ENCODE measurements at places on chromosomes 7 and 10. TPM values are rescaled to one million over a fixed set of nuclear protein-coding genes. Genes with fewer than 3 reads are reported as not detected.

ACHE gene
- polyA plus RNA-seq, result 0.65 TPM

GPR85 gene
- polyA plus RNA-seq, result 1.7 TPM

CALCR gene
- polyA plus RNA-seq, result not detected

DNA sequence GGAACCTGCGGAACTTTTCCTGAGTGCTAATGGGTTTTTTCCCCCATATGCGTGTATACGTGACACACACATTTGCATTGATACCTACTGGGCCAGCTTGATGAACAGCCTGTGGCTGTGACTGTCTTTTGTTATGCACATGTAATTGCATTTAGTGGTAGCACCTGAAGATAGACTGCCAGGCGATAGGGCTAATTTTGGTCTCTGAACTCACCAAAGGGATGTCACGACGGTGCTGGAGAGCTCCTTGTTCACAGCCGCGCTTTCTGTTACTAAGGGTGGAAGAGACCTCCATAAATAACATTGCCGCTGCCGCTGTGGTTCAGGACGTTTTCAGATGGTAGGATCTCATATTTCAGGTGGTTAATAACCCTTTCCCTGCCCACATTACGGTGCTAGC, 133.2 kb downstream of the CAMK1D start:
- no peak for DNase-seq

DNA sequence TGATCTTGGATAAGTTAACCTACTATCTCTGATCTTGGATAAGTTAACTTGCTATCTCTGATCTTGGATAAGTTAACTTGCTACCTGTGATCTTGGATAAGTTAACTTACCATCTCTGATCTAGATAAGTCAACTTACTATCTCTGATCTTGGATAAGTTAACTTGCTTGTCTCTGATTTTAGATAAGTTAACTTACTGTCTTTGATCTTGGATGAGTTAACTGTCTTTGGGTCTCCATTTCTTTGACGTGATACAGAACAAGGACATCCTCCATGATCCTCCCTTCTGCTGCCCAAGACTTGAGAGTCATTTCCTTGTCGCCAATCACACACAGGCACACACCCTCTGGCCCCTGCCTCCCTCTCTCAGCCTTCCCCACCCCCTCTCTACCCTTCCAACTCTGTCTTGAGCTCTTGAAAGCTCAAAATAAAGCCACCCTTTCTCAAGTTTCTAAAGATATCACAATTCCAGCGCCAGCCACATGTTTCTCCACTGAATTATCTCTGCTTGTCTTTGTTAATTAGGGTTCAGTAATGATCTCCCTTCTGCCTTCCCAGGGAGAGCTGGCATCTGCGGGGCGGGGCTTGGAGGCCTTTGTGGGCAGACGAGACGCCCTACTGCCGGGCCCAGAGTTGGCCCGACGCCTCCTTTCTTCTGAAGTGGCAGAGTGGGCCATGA, 85.1 kb upstream of the GTF2I start:
- DNase-seq, result no peak

UPK3B gene
- 0.10 TPM for polyA plus RNA-seq

LRRC4 gene
- polyA plus RNA-seq, result 0.55 TPM

AKR1C1 gene
- 5.4 TPM for polyA plus RNA-seq

DNA sequence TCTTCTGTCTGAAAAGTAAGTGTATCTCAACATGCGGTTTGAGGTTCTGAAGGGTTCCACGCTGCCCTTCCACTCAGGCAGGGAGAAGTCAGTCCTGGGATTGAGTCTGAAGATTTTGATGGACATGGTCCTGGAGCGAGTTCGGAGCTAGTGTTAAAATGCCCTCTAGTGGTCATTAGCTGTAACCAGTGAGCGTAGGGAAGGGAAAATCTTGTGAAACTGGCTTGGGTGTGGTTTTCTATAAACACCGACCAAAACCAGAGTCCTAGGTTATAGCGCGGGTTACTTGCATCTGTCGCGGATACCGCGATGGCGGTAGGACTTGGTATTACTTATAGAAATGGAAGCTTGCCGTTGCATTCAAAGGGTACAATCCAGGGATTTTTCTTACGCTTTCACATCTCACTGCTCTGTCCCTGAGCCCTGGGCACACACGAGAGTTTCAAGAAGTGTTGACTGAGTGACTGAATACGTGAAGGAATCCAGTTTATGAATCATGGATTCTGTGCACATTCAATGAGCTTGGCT, 348.2 kb upstream of the C7orf33 start:
- DNase-seq, result peak; percentile 16

DNA sequence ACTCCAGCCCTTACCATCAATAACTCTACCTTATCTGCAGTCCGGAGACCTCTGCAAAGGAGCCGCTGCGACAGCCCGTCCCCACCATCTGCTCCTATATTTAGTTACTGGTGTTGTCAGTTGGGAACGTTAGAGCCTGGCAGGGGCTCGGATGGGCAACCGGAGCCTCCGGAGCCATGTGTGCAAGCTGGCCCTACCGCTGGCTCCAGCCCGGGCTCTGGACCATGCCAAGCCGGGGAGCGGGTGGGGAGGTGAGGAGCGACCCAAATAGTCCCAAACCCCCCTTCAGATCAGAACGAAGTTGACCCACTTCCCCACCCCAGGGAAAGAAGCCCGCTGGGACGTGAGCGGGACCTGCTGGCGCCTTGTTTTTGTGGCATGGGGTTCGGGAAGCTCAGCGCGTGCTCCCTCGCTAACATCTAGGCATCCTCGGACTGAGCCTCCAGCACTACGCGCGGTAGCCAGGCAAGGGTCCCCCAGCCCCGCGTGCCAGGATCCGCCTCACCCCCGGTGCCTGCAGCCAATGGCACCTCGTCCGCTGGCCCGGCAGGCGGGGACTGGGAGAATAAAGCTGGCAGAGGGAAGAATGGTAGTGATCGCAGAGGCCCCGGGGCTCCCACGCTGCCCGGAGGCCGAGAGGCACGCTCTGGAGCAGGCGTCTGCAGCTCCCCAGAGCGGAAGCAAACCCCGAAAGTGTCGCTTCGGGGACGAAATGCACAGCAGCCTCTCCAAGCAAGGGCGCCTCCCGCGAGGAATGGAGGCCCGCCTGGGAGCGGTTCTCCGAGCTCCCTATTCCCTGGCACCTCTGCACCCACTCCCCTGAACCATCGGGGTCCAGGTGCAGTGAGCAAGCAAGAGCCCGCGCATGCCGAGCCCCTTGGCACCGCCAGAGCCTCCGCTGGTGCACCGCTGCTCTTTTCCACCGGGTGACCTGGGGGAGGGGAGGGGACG, 679 bp downstream of the LRRC20 start:
- peak; percentile 13 for DNase-seq

DNA sequence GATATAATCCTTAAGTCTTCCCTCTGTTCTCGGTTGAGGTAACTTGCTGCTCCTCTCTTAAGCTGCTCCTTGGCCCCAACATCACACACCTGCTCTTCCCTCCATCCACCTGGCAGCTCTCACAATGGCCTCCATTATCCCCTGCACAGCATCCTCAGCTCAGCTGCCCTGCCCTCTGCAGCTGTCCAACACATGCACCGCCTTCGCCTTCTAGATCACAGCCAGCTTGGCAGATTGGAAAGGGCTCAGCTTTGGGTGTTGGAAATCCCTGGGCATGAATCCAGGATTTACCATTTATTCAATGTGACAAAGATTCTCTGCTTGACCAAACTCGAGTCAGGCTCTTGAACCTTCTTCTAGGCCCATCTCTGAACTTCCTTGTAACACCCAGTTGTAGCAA, 20.6 kb downstream of the RGR start:
- DNase-seq, result no peak

- peak; percentile 79 for DNase-seq
These were observed 106.0 kb upstream of the GATA3 start for GRCh38 chr10:7948371-7949000.

GRCh38 chr7:51328351-51328801, 11.8 kb upstream of the COBL start:
- DNase-seq, result no peak
